CD4-positive, alpha-beta T cell (primary cell): ENCODE measurements at places on chromosomes 4 and X.

DNA sequence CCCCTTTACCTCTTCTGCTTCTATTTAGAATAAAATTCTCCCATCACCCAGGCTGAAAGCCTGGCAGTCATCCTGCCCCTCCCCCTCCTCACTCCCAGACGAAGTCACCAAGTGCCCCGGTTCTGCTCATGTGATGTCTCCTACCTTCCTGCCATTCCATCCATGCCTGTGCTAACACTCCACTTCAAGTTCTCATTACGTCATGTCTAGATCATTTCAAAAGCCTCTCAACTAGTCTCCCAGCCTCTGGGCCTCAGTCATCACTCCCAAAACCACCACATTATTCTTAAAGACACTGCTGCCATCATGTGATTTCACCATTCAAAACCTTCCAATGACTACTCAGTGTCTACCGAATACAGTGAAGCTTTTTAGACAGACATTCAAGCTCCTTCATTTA is 17.2 kb upstream of the HOPX start:
- DNase-seq, result no peak

DNA sequence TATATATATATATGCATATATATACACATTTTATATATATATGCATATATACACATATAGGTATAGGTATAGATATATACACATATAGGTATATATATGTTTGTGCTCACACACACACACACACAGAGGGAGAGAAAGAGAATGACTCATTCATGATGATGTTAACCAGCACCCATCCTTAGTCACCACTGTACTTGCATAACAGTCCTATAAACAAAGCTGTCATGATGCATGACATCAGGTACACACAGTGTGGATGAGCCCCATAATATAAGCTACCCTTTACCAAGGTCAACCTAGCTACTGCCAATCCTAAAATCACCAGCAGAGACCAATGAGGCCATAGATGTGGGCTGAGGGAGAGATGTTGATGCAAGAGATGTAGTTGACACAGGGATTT is 1408.0 kb downstream of the RAPGEF2 start:
- DNase-seq, result no peak

DNA sequence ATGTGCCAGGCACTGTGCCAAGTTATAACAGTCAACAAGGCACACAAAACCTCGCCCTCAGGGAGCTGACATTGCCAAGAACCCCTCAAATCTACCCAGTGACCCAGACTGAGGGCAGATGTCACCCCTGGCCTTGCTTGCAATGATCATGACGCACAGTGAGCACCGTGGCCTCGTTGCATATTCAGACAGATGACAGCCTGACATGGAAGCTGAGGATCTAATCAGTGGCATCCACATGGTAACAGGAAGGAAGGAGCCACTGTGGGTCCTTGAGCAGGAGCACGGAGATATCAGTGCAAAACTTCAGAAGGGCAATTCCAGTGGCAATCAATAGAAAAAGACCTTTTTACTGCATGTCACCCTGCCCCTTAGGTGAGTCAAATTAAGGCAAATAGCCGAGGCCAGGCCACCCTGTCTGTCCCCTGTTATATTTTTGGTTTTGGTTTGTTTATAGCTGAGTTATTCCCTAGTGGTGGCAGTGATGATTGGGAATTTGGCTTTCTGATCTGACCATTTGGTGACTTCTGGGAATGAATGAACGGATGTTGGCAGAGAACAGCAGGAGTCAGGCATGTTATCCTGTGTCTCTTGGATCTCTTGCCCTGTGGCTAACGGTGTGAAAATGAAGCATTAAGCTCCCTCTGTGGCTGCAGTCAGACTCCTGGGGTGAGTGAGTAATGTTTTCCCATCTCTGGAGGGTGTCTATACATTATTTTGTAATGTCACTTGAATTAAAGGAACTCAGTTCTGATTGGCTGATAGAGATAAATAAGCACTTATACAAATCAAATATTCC is 20.4 kb downstream of the WDR13 start:
- no peak for DNase-seq

DNA sequence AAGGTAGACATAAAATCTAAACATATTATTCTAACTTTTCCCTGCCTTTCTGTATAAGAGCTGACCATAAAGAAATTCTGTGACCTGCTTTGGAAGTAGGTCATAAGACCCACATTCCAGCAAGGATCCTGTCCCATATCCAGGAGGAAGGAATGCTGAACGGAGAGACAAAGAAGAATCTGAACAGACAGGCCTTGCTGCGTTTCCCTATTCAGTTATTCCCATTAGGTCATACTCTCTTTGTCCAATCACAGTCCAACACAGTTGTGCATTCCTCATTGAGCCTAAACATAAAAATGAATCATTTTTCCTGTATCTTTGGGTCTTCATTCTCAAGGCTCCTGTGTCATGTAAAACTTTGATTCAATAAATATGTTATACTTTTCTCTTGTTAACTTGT is 287.6 kb upstream of the TAPT1 start:
- DNase-seq, result no peak

DNA sequence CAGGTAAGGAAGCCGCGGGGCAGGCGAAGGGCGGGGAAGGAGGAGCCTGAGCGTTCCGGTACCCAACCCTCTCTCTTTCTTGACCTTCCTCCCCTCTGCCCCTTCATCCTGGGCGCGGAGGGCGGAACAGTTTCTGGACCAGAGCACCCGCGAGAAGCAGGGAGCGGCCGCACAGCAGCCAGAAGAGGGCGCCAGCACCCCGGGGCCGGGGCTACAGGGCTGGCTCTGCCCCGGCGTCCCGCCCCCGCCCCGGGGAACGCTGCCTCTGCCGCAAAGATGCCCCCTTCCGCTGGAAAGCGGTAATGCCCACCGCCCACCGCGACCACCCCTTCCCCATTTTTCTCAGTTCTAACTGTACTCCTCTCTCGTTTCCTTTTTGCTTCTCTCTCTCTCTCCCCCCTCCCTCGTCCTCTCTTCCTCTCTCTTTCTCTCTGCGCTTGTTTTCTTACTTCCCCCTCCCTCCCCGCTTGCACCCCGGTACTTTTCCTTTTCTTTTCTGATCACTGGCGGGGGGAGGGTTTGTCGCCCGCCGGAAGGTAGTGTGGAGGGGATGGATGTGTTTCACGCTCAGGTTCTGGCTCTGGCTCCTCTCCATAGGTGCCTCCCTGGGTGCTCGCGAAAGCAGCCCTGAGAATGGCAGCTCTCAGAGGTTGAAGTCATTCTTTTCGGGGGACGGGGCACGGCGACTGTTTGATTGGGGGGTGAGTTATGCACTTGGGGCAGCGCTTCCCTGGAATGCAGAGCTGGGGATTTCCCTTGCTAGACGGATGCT is 13.1 kb upstream of the PRDM8 start:
- peak; percentile 97 for DNase-seq

DNA sequence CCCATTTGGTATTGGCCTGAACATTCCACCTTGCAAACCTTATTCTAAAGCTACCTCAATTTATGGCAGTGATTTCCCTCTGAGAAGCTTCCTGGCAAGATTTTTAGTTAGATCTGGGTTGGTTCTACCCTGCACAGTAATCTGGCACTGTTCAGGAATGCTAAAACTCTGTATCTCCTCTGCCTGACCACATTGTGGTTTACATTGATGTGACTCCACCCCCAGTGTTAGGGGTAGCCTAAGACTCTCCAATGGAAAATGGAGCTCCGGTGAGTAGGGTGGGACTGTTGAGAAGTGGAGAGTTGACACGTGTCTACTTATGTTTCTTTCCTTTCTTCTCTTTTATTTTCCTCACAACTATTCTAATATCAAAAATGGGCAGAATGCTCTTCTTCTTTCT is 45.4 kb downstream of the BMPR1B start:
- no peak for DNase-seq

- DNase-seq, result no peak
Observed at GRCh38 chrX:153448556-153449367, 2.9 kb upstream of the TREX2 start.

DNA sequence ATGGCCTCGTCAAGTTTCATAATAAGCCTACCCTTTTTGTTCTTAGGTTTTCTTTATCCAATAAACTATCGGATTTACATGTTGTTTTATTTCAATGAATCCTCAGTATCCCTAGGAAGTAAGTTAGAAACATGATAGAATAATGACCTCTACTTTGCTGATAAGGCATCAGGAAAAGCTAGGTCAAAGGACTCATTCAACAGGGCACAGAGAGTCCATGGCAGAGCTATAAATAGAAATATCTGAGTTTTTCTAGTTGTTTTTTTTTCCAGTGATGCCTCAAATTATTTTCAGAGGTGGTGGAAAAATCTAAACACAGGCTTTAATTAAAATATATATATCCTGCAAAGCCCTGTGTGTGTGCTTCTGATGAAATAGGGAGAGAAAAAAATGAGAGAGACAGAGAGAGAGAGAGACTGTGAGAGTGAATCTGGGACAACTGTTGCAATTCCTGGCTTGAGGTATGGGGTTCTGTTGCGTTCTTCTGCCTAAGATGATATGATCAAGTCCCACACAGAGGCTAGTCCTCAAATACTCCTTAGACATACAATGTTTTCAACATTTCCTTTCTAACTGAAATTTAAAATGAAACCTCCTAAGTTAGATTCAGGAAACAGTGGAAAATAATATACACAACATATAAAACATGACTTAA is 139.9 kb downstream of the HDX start:
- no peak for DNase-seq

- DNase-seq, result no peak
Observed at GRCh38 chr4:6280365-6280996, 10.8 kb downstream of the WFS1 start.

GRCh38 chr4:138598226-138598625 is 356.1 kb upstream of the SLC7A11 start:
- no peak for DNase-seq

DNA sequence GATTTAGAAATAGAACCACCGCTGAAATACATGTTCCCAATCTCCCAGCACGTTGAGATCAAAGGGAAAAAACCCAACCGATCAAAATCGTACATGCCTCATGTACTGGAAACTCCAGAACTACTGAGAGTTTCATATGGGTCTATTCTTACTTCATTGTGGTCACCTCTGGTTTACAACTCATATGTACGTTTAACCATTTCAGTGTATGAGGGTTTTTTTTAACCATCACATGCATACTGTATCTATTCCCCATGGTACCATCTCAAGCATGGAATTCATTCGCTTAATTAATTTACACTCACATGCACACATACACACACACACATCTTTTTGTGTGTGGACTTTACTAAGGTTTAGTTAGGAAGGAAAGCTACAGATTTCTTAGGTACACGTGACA is 46.0 kb upstream of the CLNK start:
- no peak for DNase-seq

GRCh38 chr4:101067383-101067782 is 279.9 kb downstream of the PPP3CA start:
- DNase-seq, result no peak

DNA sequence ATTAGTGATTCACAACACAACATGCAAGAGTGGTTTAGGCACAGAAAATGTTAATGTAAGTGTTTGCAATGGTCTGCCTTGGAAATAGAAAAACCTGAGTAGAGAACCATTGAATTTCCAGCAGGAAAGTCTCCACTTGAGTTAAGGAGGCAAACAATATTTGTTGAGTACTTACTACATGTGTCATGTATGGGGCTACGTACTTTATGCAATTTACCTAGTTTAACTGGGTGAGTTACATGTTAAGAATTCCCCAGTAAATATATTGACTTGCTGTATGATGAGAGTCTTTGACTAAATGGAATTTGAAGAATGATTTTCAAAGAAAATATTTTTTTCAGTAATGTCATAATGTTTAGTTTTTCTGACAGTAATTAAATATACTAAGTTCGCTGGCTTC is 7.8 kb upstream of the NPNT start:
- DNase-seq, result no peak

GRCh38 chr4:48191758-48192157 is 57.7 kb upstream of the TXK start:
- no peak for DNase-seq

DNA sequence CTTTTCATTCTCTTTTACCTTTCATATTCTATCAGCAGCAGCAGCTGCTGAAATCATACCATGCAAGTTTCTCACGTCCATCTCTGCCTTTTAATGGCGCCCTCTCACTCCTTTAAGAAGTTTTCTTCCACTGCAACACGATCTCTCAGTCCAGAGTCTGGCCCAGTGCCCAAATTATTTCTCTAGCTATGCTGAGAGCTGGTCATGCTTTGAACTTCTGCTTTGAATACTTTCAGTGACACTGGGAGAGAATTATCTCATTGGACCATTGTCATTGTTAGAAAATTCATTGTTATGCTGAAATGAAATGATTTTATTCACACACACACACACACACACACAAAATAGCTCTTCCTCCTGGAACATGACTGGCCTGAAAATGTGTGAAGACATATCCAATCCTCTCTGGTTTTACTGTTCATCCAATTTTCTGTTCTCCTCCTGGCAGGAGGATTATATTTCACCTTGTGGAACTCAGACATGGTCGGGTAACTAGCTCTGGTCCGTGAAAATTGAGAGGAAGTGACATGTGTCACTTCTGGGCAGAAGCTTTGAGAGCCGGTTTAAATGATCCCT is 1.3 kb upstream of the PDHA1 start:
- DNase-seq, result no peak

GRCh38 chrX:50671661-50672060 is 142.3 kb downstream of the SHROOM4 start:
- no peak for DNase-seq

GRCh38 chr4:147548256-147548655 is 67.4 kb downstream of the EDNRA start:
- DNase-seq, result no peak

- DNase-seq, result no peak
Observed at GRCh38 chrX:123590842-123591486, 141.9 kb downstream of the THOC2 start.

GRCh38 chr4:12122316-12122715 is 693.6 kb upstream of the HS3ST1 start:
- DNase-seq, result no peak

GRCh38 chr4:148112231-148112982 is 329.8 kb downstream of the NR3C2 start:
- no peak for DNase-seq
